ENCODE measurements at places on chromosomes 12 and 14. TPM values are rescaled to one million over a fixed set of nuclear protein-coding genes. Genes with fewer than 3 reads are reported as not detected.

Gene TSFM
- 31.5 TPM for total RNA-seq

Gene TAS2R7
- total RNA-seq: not detected

Gene SYCP3
- total RNA-seq: 0.28 TPM

- no peak for DNase-seq
These were observed 51.3 kb downstream of the MAPKAPK5 start for GRCh38 chr12:111893287-111893686.

Gene RERG
- not detected for total RNA-seq

- DNase-seq: no peak
These were observed 51.5 kb downstream of the ZC3H14 start for GRCh38 chr14:88614218-88614907.

GRCh38 chr12:4243091-4243490 lies 30.5 kb upstream of the CCND2 start:
- DNase-seq: no peak

GRCh38 chr14:77011245-77011644 lies 17.3 kb downstream of the IRF2BPL start:
- DNase-seq: no peak

All from activated CD4-positive, alpha-beta memory T cell treated with anti-CD3 and anti-CD28 coated beads, Interleukin-2, amount 10 ng/mL, durations not matched to agents 7 days and 5 days (primary cell).